NCI-H1417 treated with DMSO at 0.1 percent for 48 hours (cell line): ENCODE measurements at places on chromosomes 6 and 20.

GRCh38 chr6:4224067-4224978 lies 88.9 kb upstream of the ECI2 start:
- no peak for DNase-seq

DNA sequence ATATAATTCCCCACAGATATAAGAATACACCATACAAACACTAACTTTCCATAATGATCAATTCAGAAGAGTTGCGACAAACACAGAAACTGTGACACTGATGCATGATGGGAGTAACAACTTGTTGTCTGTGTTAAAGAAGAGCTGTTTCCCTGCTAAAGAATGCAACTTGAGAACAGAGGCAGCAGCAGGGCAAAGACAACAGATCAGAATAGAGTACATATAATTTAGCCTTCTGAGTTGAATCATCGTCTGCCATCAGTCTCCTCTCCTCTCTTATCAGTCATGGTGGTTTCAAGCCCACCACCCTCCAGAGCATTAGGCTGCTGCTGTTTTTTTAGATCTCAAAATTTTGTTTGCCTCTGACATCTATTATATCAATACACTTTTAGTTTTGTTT lies 280.4 kb downstream of the UBE3D start:
- DNase-seq = no peak

DNA sequence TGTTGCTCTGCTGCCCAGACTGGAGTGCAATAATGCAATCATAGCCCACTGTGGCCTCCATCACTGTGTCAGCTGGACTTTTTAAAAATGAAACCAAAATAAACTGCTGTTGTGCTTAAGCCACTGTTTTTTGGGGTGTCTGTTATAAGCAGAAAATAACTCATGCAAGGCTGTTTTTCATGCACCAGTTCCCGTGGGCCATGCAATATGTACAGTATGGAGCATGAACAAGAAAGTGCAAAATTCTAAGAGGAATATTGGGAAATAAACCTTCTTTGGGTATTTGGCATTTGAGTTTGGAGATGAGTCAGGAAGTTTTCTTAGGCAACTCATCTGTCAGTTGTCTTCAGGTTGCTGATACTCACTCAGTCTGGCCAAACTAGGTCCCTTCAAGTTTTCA lies 14.9 kb upstream of the ZFAND3 start:
- no peak for DNase-seq

GRCh38 chr6:105322499-105323225 lies 80.2 kb downstream of the PREP start:
- no peak for DNase-seq

DNA sequence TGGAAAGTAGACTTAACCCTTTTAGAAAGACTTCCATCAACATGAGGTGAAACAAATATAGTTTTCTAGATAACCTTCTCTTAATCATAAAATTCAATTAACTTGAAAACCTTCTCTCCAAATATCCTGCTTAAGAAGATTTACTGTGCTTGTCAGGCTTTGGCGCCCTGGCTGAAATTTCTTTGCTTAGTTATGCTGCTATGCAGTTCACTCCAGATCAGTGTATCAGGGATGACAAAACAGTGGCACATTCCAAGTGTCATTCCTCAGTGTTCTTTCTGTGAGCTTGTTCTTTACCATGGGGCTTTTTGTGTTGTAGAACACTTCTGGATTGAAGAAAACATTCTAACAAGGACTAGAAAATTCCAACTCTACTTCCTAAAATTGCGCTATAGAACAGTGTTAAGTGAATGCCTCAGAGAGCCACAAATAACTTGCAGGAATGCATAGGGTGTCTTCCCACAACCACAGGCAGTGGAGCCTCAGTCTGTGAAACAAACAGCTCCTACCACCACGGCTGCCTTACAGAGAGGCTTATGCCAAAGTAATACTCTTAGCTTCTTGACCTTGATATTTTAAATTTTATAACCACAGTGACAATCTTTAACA lies 443.6 kb downstream of the CDC5L start:
- DNase-seq = no peak

GRCh38 chr20:16451982-16452381 lies 121.3 kb downstream of the KIF16B start:
- DNase-seq = no peak
